Activated CD4-positive, alpha-beta T cell treated with anti-CD3 and anti-CD28 coated beads, Interleukin-2, amount 50 U/mL, for 48 hours (primary cell): ENCODE measurements at places on chromosomes 1 and 21.
A peak's percentile ranks its signal among the peaks of the same experiment; 100 is the strongest.

GRCh38 chr1:166377896-166378295 lies 211.1 kb upstream of the FAM78B start:
- no peak for DNase-seq

- DNase-seq, result peak; percentile 34
These were observed 12.1 kb downstream of the LRRC8B start for GRCh38 chr1:89536555-89537341.

- DNase-seq, result no peak
These were observed 8.0 kb downstream of the NR5A2 start for GRCh38 chr1:200035397-200035955.

- DNase-seq, result no peak
These were observed 113.4 kb downstream of the SPSB1 start for GRCh38 chr1:9406111-9406510.
